ENCODE measurements at places on chromosomes 2 and 18.

GRCh38 chr2:180761224-180761623 is 219.2 kb upstream of the UBE2E3 start:
- DNase-seq, result peak; percentile 2

- peak; percentile 52 for DNase-seq
Observed at GRCh38 chr2:26840937-26841610, 6.9 kb upstream of the DPYSL5 start.

DNA sequence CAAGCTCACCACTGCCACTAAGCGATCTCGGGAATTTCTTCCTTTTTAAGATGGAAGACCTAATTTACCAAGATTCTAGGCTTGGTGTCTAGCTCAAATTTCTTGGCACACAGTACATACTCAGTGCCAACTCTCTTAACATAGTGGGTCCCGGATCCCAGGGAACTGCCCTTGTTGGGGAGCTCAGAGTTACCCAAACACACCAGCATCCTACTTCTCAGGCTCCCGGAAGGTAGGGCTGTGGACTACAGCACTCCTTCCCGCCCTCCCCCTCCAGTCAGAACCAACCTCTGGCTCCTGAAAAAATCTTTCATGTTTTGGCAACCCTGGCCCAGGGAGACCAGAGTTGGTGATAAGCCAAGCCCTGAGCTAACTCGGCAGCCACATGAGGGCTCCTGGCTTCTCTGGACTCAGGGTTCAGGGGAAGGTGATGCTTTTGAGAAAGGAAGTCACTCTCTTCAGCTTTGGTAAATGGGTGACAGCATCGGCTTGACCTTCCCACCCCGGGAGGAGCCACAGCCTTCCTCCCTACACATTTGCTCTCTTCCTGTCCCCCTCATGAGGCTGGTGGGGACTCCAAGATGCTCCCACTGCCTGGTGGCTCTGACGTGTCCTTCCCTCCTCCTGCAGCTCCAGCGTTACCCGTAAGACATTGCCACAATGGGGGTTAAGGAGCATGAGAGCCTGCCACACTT is 8.8 kb downstream of the ODC1 start:
- no peak for DNase-seq

GRCh38 chr2:196449083-196449482 is 190.4 kb upstream of the CCDC150 start:
- DNase-seq, result no peak

DNA sequence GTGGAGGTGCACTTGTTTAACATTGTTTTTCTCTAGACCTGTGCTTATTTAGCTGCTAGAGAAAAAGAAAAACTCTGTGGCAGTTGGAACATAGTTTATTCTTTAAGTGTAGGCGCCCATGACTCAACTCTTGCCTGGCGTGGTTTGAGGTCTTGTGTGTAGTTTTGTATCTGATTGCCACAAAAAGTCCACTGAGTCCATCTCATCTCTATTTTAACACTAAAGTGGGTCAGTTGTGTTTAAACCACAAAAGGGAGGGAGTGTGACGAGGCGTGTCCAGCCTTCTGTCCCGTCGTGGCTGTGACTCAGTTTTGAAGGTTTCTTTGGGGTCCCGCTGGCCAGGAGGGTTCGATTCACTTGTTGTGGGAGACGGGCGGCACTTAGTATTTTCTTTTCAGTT is 15.3 kb upstream of the UGT1A9 start:
- DNase-seq, result no peak

DNA sequence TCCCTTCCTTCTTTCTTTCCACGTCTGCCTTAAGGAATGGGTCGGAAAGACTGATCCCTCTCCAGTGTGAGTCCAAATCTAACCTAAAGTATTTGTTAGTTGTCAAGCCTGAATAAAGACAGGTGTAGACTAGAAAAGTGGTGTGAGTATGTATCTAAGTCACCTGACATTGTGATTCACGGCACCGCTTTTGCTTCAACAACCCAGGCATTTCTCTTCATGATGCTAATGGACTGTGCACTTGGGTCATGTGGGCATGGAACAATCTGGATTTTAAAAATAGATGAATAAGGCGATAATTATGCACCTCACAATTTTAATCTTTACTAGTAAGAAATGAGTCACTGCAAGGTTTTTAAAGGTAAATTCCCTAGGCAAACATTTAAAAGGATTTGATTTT is 107.5 kb downstream of the LIPG start:
- no peak for DNase-seq
